Activated CD4-positive, alpha-beta memory T cell treated with anti-CD3 and anti-CD28 coated beads for 36 hours (primary cell): ENCODE measurements at places on chromosomes 11 and 22. TPM values are rescaled to one million over a fixed set of nuclear protein-coding genes. Genes with fewer than 3 reads are reported as not detected.

Gene FLRT1
- 0.50 TPM for total RNA-seq

Gene ZDHHC8
- total RNA-seq, result 46.3 TPM

Gene LRRC10B
- not detected for total RNA-seq

DNA sequence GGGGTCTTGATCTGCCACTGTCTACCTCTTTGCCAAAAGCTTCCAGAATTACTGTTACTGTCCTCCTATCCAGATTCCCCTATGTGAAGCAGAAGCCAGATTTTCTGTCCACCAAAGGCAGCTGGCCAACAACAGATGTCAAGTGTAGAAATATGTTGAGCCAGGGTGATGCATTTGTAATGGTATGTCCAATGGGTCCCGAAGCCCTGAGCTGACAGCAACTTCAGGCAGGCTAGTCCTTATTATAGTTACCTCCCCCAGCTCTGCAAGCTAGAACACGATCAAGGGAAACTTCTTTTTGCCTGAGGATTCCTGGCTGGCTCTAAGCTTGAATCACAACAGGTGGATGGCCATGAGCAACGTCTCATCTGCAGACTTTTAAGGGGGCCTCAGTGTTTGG, 10.2 kb downstream of the PAMR1 start:
- H3K4me3 ChIP-seq, result no peak overlapping the region
- no peaks in the 10 kb centered on the region for H3K36me3 ChIP-seq
- no peak for DNase-seq
- H3K27me3 ChIP-seq, result peaks cover 13% of the 10 kb centered on the region
- H3K27ac ChIP-seq, result no peak overlapping the region
- no peaks in the 10 kb centered on the region for H3K4me1 ChIP-seq

DNA sequence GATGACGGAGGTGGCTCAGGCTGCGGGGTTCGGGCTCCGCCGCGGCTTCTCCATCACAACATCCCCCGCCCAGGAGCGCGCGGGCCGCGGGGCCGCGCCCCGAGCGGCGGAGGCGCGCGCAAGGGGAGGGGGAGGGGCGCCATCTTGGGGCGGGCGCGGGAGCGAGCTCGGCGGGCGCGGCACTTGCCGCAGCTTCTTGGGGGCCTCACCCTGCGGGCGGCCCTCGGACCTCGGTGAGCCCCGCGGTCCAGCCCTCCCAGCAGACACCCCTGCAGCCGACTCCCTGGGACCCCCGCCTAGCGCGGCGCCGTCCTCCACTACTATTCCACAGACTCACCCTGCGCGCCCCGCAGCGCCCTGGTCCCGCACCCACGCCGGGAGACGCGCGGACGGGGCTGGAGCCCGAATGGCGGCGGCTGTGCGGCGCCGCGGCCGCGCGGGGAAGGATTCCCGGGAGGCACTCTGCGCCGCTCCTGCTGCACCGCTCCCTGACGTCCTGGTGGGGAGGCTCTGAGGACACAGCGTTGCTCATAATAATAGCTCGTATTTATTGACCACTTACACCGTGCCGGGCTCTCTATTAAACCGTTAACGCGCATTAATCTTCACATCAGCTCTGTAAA, at the start of gene APBB1:
Gene APBB1 (minus strand): TSS at position 86 of the 623 bp plus-strand sequence. CDS start 7,747 bp downstream, outside the sequence.
- H3K36me3 ChIP-seq, result no peaks in the 10 kb centered on the region
- peak; percentile 78 for DNase-seq
- H3K4me3 ChIP-seq, result peak within 1 kb of the TSS; percentile 73
- H3K27me3 ChIP-seq, result peaks cover 5% of the 10 kb centered on the region
